ENCODE measurements at places on chromosomes 13 and 19. TPM values are rescaled to one million over a fixed set of nuclear protein-coding genes. Genes with fewer than 3 reads are reported as not detected.

Gene CASP14
- total RNA-seq = not detected

Gene CNN1
- total RNA-seq = not detected

Gene ZNF724
- total RNA-seq = 9.3 TPM

Gene EGLN2
- total RNA-seq = 136 TPM

Gene VSTM1
- total RNA-seq = not detected

Gene MBD3L4
- not detected for total RNA-seq

Gene DNMT1
- 322 TPM for total RNA-seq

Gene FFAR1
- 0.36 TPM for total RNA-seq

Gene TYROBP
- 65.3 TPM for total RNA-seq

Gene EMP3
- 99.4 TPM for total RNA-seq

Gene CACNG6
- total RNA-seq = not detected

DNA sequence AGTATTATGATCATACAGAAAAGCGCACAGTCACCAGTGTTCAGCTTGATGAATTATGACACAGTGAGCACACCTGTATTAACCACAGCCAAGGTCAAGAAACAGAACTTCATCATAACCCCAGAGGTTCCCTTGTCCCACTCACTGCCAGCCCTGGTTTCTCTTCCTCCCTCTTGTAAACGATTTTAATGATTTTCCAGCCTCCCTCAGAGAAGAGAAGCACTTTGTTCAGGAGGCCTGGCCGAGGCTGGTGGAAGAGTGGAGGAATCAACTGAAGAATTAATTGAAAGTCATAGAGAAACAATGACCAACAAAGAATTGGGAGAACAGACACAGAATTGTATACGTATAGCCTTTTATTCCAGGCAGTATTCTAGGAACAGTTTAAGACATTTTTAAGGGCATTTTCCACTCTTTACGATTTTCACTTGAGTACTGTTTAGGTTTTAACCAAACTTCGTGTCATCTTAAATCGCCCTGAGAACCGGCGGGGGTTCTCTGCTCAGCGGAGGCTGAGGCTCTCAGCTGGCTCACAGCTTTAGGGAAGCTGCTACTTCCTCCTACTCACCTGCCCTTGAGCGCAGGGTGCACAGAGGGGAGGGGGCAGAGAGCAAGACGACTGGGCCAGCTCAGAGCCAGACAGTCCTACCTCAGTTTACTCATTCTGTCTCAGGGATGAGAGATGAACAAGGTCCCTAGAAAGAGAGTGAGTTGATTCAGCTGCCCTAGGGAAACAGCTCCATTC is 108.6 kb downstream of the AKAP11 start:
- peaks cover 38% of the 10 kb centered on the region for H3K4me1 ChIP-seq
- DNase-seq = no peak
- no peaks in the 10 kb centered on the region for H3K27me3 ChIP-seq

- H3K36me3 ChIP-seq = no peaks in the 10 kb centered on the region
- H3K27ac ChIP-seq = peak overlapping the region; percentile 90
- no peaks in the 10 kb centered on the region for H3K27me3 ChIP-seq
- DNase-seq = peak; percentile 92
Measured at GRCh38 chr19:47227352-47228167, 3.4 kb downstream of the BBC3 start.

DNA sequence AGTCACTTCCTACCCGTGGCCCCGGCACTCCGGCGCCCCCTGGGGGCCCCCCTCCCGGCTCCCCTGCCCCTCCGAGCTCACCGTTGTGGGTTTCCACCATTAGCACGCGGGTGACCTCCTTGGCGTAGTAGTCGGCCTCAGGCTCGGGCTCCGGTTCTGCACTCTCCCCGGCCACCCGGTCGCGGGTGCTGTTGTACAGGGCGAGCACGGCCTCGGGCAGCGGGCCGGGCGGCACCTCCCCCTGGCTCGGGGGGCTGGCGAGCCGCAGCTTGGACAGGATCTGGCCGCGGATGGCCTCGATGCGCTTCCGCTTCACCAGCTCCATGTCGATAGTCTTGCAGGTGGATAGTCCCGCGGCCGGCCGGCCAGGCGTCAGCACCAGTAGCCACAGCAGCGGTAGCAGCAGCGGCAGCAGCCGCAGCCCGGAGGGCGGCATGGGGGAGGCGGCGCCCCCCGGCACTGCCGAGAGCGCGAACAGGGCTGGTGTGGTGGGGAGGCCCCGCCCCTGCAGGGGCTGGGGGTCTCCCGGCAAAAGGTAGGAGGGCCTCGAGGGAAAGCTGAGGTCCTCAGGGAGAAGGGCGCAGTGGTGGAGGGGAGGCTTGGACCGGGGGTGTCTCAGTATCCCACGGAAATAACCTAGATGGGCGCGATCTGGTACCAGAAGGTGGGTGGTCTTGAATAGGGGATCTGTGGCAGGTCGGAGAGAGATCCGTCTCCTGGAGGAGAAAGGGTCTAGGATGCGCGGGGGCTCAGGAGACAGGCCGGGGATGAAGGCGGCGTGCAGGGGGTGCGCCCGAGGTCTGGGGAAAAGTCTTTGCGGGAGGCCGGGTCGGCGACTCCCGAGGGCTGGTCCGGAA is 885 bp downstream of the TGFB1 start:
- DNase-seq = peak; percentile 88
- H3K36me3 ChIP-seq = no peaks in the 10 kb centered on the region
- H3K27ac ChIP-seq = peak overlapping the region; percentile 82
- H3K27me3 ChIP-seq = no peaks in the 10 kb centered on the region
- peaks cover 57% of the 10 kb centered on the region for H3K4me1 ChIP-seq

GRCh38 chr13:97339019-97339987 is 94.7 kb upstream of the RAP2A start:
- H3K36me3 ChIP-seq = no peaks in the 10 kb centered on the region
- H3K4me3 ChIP-seq = no peak overlapping the region
- no peak for DNase-seq

GRCh38 chr19:8451885-8452284 is 7.1 kb downstream of the HNRNPM start:
- H3K27ac ChIP-seq = peak overlapping the region; percentile 31
- H3K36me3 ChIP-seq = peaks cover 20% of the 10 kb centered on the region
- H3K4me1 ChIP-seq = peaks cover 61% of the 10 kb centered on the region
- no peaks in the 10 kb centered on the region for H3K27me3 ChIP-seq
- peak overlapping the region; percentile 32 for H3K4me3 ChIP-seq

GRCh38 chr13:95100525-95101433 is 200.5 kb downstream of the ABCC4 start:
- H3K4me3 ChIP-seq = no peak overlapping the region
- H3K27ac ChIP-seq = no peak overlapping the region
- DNase-seq = no peak
- H3K27me3 ChIP-seq = no peaks in the 10 kb centered on the region

DNA sequence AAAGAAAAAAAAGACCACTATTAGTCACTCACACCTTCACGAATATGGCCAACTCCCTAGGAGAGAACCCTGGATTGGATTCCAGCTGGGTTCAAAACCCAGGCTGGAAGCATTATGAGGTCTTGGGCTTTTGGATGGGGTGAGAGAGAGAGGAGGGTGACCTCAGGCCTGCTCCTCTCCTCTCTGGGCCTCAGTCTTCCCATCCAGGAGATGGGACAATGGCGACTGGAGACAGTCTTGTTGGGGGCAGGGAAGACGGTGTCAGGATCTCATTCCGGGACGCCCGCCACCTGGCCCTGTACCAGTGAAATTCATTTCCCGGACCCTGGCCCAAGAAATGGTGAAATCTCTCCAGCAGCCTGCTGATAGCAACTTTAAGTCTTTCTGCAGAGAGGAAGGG is 26.3 kb downstream of the TINCR start:
- H3K36me3 ChIP-seq = no peaks in the 10 kb centered on the region
- no peak overlapping the region for H3K4me3 ChIP-seq
- H3K27me3 ChIP-seq = peaks cover 7% of the 10 kb centered on the region
- no peak overlapping the region for H3K27ac ChIP-seq
- no peak for DNase-seq

DNA sequence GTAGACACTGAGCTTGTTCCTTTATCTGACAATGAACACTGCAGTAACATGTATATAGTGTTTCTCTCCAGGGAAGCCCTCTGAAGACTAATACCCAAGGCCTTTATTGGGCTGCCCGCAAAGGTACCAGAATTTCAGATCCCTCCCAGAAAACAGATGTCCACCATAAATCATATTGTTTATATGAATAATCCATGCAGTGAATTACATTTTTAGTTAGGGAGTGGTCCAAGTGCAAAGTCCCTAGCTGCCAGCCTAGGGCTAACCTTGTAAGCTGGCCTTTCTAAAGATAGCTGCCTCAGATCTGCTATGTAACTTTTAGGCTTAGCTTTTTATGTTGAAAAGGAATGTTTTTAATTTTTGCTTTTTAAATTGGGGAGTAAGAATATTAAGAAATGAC is 44.7 kb downstream of the TDRD3 start:
- DNase-seq = no peak
- no peak overlapping the region for H3K4me3 ChIP-seq
- H3K4me1 ChIP-seq = peaks cover 12% of the 10 kb centered on the region
- no peaks in the 10 kb centered on the region for H3K27me3 ChIP-seq

GRCh38 chr13:30340331-30341250 is 33.2 kb upstream of the KATNAL1 start:
- no peak overlapping the region for H3K4me3 ChIP-seq
- no peaks in the 10 kb centered on the region for H3K36me3 ChIP-seq
- no peak for DNase-seq
- no peak overlapping the region for H3K27ac ChIP-seq
- peaks cover 5% of the 10 kb centered on the region for H3K4me1 ChIP-seq
- no peaks in the 10 kb centered on the region for H3K27me3 ChIP-seq

- H3K4me3 ChIP-seq = peak overlapping the region; percentile 67
- no peaks in the 10 kb centered on the region for H3K36me3 ChIP-seq
- H3K4me1 ChIP-seq = peaks cover 7% of the 10 kb centered on the region
- H3K27me3 ChIP-seq = peaks cover 10% of the 10 kb centered on the region
- no peak for DNase-seq
Measured at GRCh38 chr19:29843180-29844051, 31.6 kb downstream of the CCNE1 start.

DNA sequence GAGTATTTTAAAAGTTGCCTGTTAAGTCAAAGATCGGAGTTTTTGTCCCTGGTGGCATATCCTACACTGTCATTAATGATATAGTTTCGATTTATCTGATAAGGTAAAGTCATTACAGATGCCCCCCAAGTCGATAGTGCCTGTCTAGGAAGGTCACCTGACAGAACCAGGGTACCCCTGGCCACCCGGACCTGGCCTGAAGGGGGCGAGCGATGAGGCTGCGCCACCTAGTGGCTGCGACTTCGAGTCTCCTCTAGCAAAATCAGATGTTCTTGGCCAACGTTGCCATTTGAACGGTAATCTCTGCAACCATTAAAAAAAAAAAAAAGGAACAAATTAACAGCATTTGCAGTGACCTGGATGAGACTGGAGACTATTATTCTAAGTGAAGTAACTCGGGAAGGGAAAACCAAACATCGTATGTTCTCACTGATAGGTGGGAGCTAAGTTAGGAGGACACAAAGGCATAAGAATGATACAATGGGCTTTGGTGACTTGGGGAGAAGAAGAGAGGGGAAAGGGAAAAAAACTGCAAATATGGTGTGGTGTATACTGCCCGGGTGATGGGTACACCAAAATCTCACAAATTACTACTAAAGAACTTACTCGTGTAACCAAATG is 565.1 kb downstream of the LIG4 start:
- H3K27me3 ChIP-seq = peaks cover 8% of the 10 kb centered on the region
- no peak overlapping the region for H3K27ac ChIP-seq
- H3K4me1 ChIP-seq = no peaks in the 10 kb centered on the region
- no peaks in the 10 kb centered on the region for H3K36me3 ChIP-seq
- H3K4me3 ChIP-seq = no peak overlapping the region

- H3K4me1 ChIP-seq = no peaks in the 10 kb centered on the region
- H3K36me3 ChIP-seq = no peaks in the 10 kb centered on the region
- no peak overlapping the region for H3K4me3 ChIP-seq
- H3K27me3 ChIP-seq = no peaks in the 10 kb centered on the region
- H3K27ac ChIP-seq = no peak overlapping the region
Measured at GRCh38 chr13:87906411-87906810, 235.2 kb downstream of the SLITRK5 start.

DNA sequence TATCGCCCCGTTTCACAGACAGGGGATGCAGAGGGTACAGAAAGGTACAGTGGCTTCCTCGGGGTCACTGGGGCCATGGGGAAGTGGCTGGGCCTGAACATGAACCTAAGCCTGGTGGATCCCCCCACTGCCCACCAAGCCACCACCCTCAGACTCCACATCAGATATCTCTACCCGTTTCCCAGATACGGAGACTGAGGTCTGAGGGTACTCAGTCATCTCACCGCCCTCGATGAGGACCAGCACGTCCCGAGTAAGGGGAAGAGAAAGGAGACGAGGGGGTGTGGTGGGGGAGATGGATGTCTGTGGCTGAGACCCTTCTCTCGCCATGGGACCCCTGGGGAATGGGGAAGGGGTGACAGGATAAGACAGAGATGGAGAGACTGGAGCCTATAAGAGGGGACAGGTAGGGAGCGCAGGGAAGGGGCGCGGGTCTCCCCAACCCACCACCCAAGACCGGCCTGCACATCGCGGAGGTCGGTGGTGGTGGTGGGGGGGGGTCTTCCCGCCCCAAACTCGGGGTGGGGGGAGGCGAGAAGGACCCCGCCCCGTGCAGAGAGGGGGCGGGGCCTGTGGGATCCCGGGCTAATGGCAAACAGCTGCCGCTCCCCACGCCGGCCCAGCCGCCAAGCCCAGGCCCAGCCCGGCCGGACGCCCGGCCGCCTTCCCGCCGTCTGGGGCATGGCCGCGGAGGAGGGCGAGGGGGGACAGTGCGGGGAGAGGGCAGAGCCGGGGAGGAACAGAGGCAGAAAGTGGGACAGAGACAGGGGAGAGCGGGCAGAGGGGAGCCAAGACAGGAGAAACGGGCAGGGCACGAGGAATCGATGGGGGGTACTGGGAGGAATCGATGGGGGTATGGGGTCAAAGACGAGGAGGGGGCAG is 698 bp downstream of the KANK2 start:
- H3K4me1 ChIP-seq = peaks cover 5% of the 10 kb centered on the region
- H3K36me3 ChIP-seq = no peaks in the 10 kb centered on the region
- H3K27ac ChIP-seq = no peak overlapping the region
- no peak for DNase-seq

DNA sequence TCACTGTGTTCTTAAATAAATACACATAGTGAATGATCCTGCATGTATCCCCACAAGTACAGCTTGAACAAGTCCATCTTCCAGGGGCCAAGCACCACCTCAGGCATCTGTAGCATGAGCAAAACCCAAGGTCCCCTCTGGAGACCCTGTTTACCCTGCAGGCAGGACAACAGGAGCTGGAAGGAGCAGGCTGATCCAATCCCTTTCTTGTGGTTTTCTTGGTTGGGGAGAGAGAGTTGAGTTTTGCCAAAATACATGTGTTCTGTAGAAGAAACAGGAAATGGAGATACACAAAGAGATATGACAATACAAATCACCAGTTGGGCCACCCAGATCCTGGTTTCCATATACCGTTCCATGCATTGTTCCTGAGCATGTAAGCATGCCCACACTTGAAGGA is 92.8 kb downstream of the SHISA2 start:
- H3K27ac ChIP-seq = no peak overlapping the region
- peaks cover 20% of the 10 kb centered on the region for H3K27me3 ChIP-seq
- no peaks in the 10 kb centered on the region for H3K4me1 ChIP-seq
- DNase-seq = no peak
- no peak overlapping the region for H3K4me3 ChIP-seq
- H3K36me3 ChIP-seq = peaks cover 9% of the 10 kb centered on the region

GRCh38 chr13:37385248-37385647 is 213.3 kb downstream of the POSTN start:
- DNase-seq = no peak
- no peak overlapping the region for H3K27ac ChIP-seq
- H3K4me3 ChIP-seq = no peak overlapping the region
- no peaks in the 10 kb centered on the region for H3K36me3 ChIP-seq
- H3K27me3 ChIP-seq = no peaks in the 10 kb centered on the region
